Progenitor cell of endocrine pancreas (in vitro differentiated cells): ENCODE measurements at places on chromosomes 6 and 20. TPM values are rescaled to one million over a fixed set of nuclear protein-coding genes. Genes with fewer than 3 reads are reported as not detected.

GRCh38 chr20:53809217-53809616 lies 215.6 kb upstream of the ZNF217 start:
- no peak overlapping the region for H3K27ac ChIP-seq
- H3K4me3 ChIP-seq = no peak overlapping the region
- no peaks in the 10 kb centered on the region for H3K27me3 ChIP-seq
- no peak for DNase-seq

EPPIN gene
- not detected in 2 replicates for total RNA-seq

ARMC12 gene
- total RNA-seq = 0.36 and 0.98 TPM in 2 replicates

PLEKHG1 gene
- 38.8 and 42.2 TPM in 2 replicates for total RNA-seq

DNA sequence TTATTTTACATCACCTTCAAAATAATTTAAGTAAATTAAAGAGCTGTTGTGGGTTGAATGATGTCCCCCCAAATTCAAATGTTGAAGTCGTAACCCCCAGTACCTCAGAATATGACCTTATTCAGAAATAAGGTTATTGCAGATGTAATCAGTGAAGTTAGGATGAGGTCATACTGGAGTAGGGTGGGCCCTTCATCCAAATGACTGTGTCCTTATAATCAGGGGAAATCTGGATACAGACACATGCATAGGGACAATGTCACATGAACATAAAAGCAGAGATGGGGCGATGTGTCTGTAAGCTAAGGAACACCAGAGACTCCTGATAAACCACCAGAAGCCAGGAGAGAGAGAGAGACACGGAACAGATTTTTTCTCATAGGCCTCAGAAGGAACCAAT lies 13.3 kb upstream of the IL20RA start:
- peaks cover 3% of the 10 kb centered on the region for H3K27me3 ChIP-seq
- no peaks in the 10 kb centered on the region for H3K36me3 ChIP-seq
- no peak overlapping the region for H3K4me3 ChIP-seq
- no peak for DNase-seq
- H3K27ac ChIP-seq = no peak overlapping the region

- H3K27me3 ChIP-seq = no peaks in the 10 kb centered on the region
- H3K4me1 ChIP-seq = peaks cover 5% of the 10 kb centered on the region
- no peak for DNase-seq
- H3K36me3 ChIP-seq = peaks cover 25% of the 10 kb centered on the region
- no peak overlapping the region for H3K27ac ChIP-seq
Observed at GRCh38 chr20:20034486-20034885, 17.3 kb downstream of the NAA20 start.
